ENCODE measurements at places on chromosomes 2 and 18.

GRCh38 chr2:139613264-139613663 is 833.1 kb upstream of the NXPH2 start:
- no peak for DNase-seq

GRCh38 chr2:230326453-230327417 is at the start of gene SP140L:
Gene SP140L (plus strand): TSS chr2:230327193. CDS start chr2:230327270, 77 bp downstream.
- DNase-seq = peak; percentile 71

DNA sequence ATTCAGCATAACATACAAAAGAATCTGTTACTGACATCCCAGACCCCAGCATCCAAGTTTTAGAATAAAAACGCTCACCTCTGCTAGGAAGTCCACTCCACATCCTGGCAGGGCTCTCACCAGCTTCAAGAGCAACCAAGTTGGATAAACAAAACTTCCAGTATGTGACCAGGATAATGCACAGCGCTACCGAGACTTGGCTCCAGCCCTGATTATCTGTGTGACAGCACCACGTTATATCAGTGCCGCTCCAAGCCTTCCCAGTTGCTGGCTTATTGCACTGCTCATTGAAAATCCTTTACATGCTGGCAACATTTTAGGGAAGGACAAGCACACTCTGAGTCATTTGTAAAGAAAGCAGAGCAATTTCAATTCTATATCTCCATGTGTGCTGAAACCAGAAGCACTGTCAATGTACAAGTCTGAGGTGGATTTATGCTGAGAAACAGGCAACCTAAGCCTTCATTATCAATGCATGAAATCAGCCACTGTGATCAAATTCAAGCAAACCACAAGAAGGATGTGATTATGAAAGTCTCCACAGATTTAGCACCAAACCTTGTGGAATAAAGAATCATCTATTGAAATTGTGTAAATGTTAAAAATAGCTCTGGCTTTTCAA is 115.7 kb downstream of the ZNF385B start:
- DNase-seq = no peak

DNA sequence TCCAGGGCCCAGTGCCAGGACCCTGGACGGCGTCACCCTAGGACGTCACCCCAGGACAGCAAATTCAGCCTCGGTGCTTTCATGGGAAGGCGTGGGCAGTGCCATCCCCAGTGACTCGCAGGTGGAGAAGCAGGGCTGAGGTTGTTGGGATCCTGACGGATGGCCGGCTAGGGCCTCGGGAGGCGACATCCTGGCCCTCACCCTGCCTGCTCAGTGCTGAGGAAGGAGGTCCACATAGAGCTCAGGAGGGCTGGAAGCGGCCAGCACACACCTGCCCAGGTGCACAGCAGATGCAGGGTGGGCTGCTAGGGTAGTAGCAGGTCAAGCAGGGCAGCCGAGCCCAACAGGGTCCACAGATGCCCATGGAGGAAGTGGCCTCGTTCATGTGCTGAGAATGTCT is 482.0 kb upstream of the SALL3 start:
- DNase-seq = no peak

- no peak for DNase-seq
Observed at GRCh38 chr2:142188562-142188961, 57.7 kb upstream of the LRP1B start.

DNA sequence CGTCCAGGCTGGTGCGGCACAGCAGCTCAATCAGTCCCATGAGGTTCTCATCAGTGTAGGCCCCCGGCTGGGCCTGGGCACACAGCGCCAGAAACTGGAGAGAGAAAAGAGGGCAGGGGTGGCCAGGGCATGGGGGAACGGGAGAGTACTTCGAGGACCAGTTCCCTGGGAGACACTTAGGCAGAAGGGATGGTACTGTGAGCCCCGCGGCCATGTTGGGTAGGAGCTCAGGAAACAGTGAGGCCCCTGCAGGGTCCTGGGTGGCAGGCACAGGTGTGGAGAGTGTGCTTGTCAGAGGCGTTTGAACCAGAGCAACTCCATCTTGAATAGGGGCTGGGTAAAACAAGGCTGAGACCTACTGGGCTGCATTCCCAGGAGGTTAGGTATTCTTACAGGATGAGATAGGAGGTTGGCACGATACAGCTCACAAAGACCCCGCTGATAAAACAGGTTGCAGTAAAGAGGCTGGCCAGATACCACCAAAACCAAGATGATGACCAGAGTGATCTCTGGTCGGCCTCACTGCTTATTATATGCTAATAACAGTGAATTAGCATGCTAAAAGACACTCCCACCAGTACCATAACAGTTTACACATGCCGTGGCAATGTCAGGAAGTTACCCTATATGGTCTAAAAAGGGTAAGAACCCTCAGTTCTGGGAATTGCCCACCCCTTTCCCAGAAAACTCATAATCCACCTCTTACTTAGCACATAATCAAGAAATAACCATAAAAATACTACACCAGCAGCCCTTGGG is 51.9 kb upstream of the SEMA4C start:
- DNase-seq = no peak

GRCh38 chr18:22856870-22857269 is 76.3 kb upstream of the RBBP8 start:
- DNase-seq = no peak

- DNase-seq = no peak
Observed at GRCh38 chr2:131094463-131095281, 1.4 kb upstream of the FAM168B start.

DNA sequence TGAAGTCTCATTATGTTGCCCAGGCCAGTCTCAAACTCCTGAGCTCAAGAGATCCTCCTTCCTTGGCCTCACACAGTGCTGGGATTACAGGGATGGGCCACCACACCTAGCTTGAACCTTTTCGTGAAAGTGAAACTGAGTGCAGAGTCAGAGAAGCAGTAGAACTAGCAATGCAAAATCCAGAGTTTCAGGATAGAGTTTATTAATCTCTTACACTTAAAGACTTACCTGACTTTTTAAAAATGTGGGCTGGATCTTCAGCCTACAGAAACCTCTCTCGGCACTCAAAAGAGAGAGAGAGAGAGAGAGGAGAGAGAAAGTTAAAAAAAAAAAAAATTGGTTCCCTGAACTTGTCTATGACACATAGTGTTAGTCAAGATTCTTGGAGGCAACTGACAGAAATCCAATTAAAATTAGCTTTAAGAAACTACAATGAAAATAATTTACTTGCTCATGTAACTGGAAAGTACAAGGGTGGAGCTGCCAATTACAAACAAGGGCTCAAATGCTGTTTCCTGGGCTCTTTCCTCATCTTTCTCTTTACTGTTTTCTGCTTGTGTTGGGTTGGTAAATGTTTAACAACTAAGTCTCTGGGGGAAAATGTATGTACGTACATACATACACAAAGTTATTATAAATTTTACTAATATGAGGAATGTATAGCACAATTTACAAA is 98.1 kb upstream of the CERS6 start:
- DNase-seq = no peak

DNA sequence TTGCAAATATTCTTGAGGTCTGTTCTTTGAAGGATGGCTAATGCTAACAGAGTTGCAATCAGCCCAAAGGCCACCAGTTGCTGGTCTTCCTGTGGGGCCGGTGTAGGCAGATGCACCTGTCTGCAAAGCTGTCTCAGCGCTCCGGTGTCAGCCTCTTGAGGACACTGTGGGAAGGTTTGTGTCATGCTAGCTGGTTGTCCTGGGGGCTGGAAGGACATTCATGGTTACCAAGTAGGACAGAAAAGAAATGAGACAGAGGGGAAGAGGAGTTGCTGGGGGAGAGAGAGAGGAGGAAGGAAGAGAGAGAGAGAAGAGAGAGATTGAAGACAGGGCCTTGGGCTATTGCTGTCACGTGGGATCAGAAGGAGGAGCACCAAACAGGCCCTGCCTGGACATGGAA is 639.6 kb upstream of the HS6ST1 start:
- no peak for DNase-seq

- DNase-seq = no peak
Observed at GRCh38 chr2:47344890-47345589, 57.9 kb upstream of the MSH2 start.

GRCh38 chr2:19819097-19820065 is 82.4 kb downstream of the TTC32 start:
- no peak for DNase-seq

DNA sequence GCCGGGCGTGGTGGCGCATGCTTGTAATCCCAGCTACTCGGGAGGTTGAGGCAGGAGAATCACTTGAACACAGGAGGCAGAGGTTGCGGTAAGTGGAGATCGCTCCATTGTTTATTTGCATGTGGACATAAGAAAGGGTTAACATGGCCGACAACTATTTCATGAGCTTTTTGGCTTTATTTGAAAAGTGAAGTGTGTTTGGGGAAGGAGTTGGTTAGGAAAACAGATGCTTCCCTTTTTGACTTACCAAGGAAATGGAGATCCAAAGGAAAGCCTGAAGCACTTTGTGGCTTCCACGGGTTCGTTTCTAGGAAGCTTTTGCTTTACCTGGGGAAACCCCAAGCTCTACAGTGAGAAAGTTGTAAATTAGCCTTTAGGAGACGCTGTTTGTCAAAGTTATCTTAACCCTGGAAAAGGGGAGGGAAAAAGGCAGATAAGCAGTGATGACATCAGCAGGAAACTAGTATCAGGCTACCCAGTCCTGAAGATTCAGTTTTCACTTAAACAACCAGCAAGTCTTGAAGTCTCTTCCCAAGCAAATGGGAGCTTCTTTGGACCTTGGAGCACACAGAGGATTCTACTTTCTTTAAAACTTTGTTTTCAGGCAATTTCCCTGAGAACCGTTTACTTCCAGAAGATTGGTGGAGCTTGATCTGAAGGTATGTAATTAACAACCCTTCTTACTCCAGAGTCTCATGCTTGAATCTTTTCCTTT is at the start of gene CASP10:
Gene CASP10 (plus strand): TSS at position 492 of the 715 bp plus-strand sequence. CDS start 2,637 bp downstream, outside the sequence.
- no peak for DNase-seq

- no peak for DNase-seq
Observed at GRCh38 chr2:152827944-152828343, 109.5 kb downstream of the ARL6IP6 start.

DNA sequence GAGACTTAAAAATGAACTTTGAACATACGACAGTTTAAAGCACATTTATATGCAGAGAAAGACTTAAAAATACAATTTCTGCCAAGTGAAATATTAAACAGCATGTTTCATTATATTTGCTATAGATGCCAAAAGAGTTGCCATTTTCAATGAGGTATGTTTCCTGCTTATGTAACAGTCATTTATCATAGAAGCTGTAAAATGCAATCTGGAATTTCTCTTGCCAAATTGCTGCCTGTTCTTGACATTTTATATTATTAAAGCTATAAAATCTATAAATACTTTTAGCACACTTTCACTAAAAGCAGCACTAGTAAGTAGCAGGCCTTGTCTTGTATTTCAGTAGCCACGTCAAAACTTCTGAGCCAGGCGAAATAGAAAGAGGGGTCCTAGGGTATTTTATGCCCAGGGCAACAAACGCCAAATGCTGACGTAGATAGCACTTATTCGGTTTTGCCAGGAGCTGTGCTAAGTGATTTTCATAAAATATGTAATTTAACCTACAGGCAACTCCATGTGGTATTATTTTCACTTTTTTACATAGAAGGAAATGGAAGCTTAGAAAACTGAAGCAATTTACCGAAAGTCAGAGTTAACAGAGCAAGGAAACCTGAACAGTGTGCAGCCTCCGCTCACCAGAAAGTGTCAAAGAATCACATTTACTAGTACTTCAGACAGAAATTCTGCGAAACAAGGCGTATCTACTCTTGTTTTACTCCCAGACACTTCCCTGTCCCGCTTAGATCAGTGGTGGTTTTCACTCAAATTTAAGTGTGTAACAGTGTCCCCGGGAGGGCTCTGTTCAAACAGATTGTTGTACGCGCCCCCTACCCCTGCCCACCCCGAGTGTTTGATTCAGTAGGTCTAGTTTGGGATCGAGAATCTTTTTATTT is 1.2 kb upstream of the CYP20A1 start:
- no peak for DNase-seq

- DNase-seq = no peak
Observed at GRCh38 chr18:79950515-79951341, 725 bp downstream of the SLC66A2 start.

DNA sequence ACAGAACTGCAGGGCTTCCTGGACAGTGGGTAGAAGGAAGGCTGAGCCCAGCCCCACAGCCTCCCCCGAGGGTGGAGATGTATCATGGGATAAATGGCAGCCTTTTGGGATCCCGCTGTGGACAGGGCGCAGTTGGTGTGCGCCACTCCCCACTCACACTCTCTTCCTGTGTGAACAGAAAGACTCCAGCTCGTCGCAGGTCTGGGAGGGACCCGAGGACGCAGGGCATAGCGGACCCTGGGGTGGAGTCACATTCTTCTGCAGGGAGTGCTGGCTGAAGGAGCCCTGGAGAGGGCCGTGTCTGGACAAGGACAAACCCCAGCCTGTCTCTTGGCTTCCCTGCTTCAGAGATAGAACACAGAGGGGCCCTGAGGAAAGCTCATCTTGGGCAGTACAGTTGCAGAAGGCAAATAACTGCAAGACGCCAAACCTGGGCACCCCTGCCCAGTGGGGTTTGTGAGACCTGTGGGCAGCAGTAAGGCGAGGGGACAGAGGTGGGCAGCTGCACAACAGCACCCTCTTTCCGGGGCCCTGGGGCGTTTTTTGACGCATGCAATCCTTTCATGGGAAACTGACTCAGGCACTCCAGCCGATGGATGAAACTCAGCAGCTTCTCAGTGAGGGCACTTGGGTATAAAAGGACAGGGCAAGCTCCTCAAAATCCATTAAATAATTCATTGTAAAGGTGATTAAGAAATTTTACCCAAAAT is 101.9 kb downstream of the USP40 start:
- no peak for DNase-seq

GRCh38 chr2:127624756-127625571 is 21.0 kb upstream of the GPR17 start:
- no peak for DNase-seq

- DNase-seq = no peak
Observed at GRCh38 chr2:200578778-200579177, 7.0 kb upstream of the AOX1 start.

- no peak for DNase-seq
Observed at GRCh38 chr18:78704971-78705461, 274.6 kb upstream of the SALL3 start.

DNA sequence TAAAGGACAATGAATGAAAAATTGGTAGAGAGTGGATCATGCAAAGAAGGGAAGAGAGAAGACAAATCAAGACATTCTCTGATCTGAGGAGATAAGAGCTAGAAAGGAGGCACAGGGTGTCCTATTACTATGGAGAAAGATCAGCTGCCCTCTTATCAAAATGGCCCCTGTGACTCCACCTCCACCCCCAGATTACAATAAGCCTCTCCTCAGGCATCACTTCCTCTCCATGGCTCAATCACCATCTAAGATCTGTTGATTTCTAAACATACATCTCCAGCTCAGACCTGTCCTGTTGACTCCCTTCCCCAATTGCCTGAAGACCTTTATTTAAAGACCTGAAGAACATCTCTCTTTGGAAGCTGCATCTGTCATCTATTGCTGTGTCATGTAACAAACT is 43.2 kb downstream of the SP100 start:
- no peak for DNase-seq

GRCh38 chr2:110970201-110970600 is 150.5 kb upstream of the BCL2L11 start:
- DNase-seq = no peak

DNA sequence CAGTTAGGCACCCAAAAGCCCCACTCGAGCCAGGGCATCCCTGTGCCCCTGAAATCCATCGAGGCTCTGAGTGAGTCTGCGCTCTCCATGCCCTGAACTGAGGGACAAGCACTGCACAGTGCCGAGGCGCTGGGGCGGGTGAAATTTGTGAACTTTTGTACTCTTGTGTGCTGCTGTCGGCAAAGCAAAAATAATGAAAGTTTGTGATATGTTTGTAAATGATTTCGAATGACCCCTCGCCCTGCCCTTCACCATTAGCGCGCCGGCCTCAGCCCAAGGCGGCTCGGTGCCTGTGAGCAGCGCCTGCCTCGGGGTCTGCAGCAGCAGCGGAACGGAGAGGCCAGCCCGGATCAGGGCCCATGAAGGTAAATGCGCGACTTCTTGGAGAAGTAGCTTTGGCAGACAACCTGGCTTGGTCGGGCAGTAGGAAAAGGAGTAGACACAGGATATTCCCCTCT is 1.8 kb upstream of the HOXD4 start:
- no peak for DNase-seq
